Stimulated activated CD4-positive, alpha-beta T cell treated with anti-CD3 and anti-CD28 coated beads, Interleukin-1b, Interleukin-23, amount 100 ng/mL, for 48 hours (primary cell): ENCODE measurements at places on chromosomes 1 and 21.

DNA sequence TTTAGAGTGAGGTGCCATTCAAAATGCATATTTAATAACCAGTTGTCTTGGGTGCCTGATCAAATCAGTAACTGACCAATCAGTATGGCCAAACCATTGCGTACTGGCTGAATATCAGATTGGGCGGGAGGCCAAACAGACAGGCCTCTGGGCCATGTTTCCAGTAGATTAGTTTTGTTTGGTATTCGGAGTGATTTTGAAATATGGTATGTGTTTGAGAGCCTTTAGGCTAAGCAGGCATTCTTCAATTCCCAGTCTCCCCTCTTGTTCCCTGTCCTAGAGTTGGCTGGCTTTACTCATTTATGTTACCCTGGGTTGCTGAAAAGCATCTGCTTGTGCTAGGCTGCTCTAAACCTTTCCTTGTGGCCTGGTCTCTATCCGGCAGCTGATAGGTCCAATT lies 80.1 kb downstream of the BACH1 start:
- no peak for DNase-seq

DNA sequence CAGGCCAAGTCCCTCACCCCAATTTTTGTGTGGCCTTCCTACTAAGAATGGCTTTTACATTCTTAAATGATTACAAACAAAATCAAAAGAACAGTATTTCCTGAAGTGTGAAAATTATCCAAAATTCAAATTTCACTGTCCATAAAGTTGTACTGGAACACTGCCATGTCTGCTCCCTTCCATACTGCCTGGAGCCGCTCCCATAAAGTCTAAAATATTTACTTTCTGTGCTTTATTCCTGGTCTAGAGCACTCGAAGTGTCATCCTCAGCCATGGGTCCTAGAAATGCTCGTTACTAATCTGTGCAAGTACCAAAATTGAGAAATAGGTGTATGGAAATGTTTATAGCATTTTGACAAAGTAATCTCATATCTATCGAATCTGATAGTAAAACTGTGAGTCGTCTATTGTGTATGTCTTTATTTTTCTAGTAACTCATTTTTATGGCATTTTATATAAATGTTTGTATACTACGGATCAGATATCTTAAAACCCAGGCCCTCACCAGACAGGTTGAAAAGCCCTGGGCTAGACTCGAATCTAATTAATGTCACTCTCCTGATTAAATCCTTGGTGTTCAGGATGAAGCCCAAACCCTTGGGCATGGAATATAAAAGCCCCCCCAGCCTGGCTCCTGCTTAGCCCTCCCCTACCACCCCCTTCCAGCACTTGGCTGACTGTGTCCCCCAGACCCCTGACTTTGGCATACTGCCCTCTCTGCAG lies 4.9 kb downstream of the LBR start:
- no peak for DNase-seq

- DNase-seq, result no peak
Observed at GRCh38 chr21:37793660-37794059, 122.6 kb downstream of the KCNJ6 start.

DNA sequence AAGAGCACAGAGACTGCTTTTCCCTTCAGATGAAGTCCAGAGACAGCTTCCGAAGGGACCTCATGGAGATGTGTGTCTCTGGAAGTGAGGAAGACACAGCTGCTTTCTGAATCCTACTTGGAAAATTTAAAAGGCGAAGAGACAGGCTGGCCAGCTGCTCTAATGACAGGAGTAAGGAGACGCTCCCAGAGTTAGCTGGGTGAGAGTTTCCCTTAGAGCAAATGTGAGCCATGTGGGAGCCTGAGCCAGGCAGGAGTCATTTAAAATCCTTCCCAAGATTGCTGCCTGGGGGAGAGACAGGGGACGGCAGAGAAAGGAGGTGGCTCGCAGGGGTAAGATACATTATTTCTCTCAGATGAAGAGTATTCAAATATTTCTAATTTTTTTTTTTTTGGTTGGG lies 53.1 kb downstream of the ZNF326 start:
- no peak for DNase-seq

DNA sequence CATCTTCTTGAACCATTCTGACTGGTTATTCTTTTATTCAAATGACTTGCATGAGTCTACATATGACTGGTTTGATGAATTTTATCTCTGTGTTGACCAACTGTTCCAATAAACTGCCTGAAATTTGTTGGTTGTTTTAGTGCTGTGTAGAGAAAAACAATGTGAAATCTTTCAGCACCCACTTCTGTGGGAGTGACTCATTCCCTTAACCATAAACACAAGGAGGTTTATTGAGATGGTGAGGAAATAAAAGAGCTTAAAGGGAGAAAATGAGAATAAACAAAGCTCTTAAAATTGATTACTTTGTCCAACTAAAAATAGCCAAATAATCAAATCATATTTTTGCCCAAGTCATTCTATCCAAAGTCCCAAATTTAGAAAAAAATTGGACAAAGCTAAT lies 341.1 kb downstream of the TGFB2 start:
- DNase-seq, result no peak

DNA sequence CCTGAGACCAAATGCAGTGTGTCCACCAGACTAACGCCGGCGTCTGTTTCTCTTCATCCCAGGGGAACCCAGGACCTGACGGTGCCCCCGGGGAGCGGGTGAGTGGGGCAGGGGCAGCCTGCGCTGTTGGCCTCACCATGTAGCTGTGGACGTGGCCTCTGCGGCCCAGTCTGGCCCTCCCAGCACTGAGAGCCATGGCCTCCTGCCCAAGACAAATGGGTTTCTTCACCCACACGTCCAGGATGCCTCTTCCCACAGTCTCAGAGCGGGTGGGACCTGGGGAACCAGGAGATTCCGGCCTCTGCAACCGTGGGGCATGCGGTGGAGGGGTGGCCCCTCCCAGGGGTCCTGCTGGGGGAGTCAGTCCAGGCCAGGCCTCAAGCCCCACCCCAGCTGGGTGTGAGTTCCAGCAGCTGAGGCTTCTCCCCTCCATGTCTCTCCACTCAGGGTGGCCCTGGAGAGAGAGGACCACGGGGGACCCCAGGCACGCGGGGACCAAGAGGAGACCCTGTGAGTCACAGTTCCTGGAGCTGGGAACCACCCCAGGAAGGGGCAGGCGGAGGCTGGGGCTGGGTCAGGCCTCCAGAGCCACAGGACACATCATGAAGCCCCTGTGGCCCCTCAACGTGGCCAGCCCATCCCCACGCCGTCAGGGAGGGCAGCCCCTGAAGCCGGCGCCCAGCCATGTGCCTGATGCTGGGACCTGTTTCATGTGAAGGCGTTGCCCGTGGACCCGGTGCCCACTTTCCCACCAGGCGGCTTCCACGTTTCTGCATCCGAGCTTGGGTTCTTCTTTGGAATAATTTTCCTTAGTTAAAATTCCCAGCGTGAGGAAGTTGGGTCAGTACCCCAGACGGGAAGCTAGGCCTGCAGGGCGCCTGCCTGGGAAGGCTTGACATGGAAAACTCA lies 11.0 kb downstream of the COL6A1 start:
- DNase-seq, result no peak

- DNase-seq, result no peak
Observed at GRCh38 chr1:113276507-113276906, 113.8 kb upstream of the MAGI3 start.

GRCh38 chr1:170768929-170769328 lies 105.0 kb downstream of the PRRX1 start:
- DNase-seq, result no peak

DNA sequence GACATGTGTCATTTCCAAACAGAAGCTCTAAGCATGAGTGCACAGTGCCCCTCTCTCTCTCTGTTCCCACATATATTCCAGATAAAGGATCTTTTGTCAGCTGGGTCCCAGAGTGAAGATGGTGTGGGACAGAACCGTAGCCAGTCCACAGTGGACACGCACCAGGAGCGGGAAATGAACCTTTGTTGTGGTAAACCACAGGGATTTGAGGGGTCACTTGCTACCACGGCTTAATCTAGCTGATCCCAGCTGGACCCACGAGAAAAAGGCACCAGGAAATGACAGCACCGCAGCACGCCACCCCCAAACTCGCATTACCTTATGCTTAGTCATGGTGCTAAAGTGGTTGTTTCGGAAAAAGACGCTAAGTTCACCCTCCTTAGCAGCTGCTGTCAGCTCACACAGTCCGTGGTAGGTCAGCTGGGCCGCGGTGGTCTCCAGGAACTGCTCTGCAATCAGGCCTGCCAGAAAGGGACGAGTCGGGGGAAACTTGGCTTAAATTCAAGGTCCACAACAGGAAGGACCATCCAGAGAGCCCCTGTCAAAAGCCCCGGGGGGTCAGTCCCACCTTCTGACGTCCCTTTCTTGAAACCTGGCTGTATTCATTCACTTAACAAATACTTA lies 7.5 kb downstream of the MINDY1 start:
- peak; percentile 31 for DNase-seq

GRCh38 chr1:24336075-24336474 lies 16.9 kb downstream of the GRHL3 start:
- no peak for DNase-seq

DNA sequence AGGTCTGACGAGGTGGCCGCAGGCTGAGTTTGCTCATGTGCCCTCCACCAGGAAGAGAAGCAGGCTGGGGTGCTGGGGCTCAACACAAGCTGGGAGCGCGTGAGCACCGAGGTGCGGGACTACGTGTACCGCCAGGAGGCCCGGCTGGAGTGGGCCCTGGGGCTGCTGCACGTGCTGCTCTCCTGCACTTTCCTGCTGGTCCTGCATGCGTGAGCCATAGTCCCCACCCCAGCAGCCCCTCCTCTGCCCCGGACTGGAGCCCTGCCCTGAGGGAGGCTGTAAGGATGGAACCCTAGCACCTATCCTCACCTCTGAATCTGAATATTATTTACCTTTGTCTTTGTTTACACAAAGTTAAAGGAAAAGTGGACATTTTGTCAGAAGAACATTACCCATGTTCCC lies 7.8 kb upstream of the ADAM15 start:
- no peak for DNase-seq

GRCh38 chr21:26408511-26408910 lies 164.6 kb downstream of the CYYR1 start:
- no peak for DNase-seq

DNA sequence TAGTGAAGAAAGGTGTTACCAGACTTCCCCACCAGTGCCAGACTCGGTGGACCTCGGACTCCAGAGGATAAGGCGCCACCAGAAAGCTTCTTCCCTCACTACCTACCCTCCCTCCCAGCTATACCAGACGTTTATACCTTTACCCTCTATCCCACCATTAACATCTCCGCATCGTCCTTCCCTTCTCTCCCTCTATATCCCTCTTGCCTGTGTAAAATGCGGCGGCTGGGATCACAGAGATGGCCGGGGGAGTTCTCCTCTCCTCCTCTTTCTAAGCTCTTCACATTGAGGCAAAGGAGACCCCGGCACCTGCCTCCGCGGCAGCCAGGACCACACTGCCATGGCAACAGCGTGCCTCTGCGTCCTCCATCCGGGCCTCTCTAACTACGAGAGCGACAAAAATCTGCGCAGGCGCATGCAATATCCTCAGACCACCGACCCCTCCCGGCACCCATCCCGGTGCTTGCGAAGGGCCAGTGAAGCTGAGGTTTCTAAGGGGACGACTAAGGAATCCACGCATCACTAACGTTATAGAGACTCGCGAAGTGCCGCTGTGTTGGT lies at the start of gene CCDC181:
Gene CCDC181 (minus strand): TSS at position 394 of the 561 bp plus-strand sequence. CDS start 2,547 bp downstream, outside the sequence.
- DNase-seq, result peak; percentile 62

DNA sequence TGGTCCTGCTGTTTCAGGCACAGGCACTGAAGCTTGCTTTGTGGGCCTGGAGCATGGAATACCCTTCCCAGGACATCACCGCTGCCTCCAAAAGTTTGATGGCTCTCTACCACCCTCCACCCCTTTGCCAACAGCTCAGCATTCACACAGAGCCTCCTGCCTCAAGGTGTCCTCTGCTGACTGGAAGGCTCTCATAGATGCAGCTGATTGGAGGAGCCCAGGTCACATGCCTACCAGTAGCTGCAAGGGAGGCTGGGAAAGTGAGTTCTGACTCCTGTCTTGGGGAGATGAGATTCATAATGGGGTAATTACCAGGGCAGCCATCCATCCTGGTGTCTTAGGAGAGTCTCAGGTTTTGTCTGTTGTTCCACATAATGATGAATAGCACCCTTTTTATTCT lies 124.8 kb upstream of the GRIK3 start:
- DNase-seq, result no peak

- DNase-seq, result no peak
Observed at GRCh38 chr1:220040028-220040596, 6.2 kb downstream of the EPRS1 start.

DNA sequence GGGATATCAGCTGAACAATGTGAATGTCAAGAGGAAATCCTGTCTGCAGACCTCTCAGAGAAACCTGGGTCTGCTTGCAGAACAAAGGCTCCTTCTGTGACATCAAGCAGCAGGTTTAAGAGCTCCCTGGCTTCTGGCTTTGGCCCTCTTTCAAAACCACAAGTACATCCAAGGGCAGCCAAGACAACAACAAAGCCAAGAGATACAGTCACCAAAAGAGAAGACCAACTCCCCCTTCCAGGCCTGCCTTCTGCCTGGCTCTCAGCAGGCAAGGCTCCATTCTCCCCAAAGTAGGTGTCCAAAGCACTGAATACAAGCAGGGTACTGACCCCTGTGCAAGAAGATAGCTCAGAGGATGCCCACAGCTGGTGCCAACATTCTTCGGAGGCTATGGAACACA lies 11.5 kb downstream of the BCAR3 start:
- DNase-seq, result no peak

DNA sequence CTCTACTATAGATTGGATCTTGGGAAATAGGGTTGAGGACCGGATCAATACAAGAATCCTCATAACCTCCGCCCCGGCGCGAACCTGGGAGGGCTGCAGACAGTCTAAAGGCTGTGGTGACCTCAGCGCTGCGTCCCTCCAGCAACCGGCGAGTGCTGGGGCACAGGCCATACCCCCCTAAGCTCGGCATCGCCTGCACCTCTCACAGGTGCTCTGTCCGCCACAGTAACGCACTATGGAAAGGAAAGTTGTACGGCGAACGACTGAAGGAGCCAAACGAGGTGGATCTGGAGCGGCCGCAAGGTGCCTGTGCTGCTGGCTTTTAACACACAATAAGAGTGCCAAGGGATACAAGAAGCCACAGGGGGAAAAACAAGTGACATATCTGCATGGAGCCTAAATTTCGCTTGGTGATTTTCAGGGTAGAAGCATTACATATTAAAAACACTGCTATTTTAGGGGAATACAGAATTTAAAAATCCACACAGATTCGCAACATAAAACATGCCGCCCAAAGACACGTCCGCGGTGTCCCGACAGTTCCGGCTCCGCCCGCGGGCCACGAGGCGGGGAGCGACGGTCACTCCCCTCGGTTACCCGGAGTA lies 1.4 kb upstream of the RBM15 start:
- DNase-seq, result peak; percentile 38

- no peak for DNase-seq
Observed at GRCh38 chr1:203609979-203610493, 16.6 kb upstream of the ATP2B4 start.

GRCh38 chr1:243287123-243287460 lies 31.3 kb downstream of the SDCCAG8 start:
- DNase-seq, result no peak

GRCh38 chr1:203626910-203627246 lies 246 bp downstream of the ATP2B4 start:
- no peak for DNase-seq
